Activated CD8-positive, alpha-beta memory T cell treated with anti-CD3 and anti-CD28 coated beads, Interleukin-2, amount 10 ng/mL, durations not matched to agents 7 days and 5 days (primary cell): ENCODE measurements at places on chromosomes 16 and 17. TPM values are rescaled to one million over a fixed set of nuclear protein-coding genes. Genes with fewer than 3 reads are reported as not detected.

The NUP93 gene
- total RNA-seq, result 129 TPM

GRCh38 chr17:354651-355556 lies 2.3 kb upstream of the RPH3AL start:
- H3K36me3 ChIP-seq, result peaks cover 2% of the 10 kb centered on the region
- no peak overlapping the region for H3K4me3 ChIP-seq
- H3K4me1 ChIP-seq, result no peaks in the 10 kb centered on the region
- no peaks in the 10 kb centered on the region for H3K27me3 ChIP-seq

GRCh38 chr16:1788708-1789100 lies 4.8 kb downstream of the IGFALS start:
- no peak overlapping the region for H3K27ac ChIP-seq
- no peaks in the 10 kb centered on the region for H3K27me3 ChIP-seq
- H3K4me1 ChIP-seq, result peaks cover 7% of the 10 kb centered on the region
- DNase-seq, result peak; percentile 38

DNA sequence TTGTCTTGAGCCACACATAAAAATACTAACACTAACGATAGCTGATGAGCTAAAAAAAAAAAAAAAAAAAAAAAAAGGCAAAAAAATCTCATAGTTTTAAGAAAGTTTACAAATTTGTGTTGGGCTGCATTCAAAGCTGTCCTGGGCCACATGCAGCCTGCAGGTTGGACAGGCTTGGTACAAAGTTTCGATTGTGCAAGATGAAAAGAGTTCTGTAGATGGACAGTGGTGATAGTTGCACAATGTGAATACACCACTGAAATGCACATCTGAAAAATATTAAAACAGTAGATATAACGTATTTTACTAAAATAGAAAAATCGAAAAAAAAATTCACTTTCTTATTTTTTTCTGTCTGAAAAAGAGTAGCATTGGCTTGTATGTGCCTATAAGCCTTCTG lies 42.9 kb downstream of the AMFR start:
- H3K4me3 ChIP-seq, result no peak overlapping the region
- H3K27ac ChIP-seq, result no peak overlapping the region
- no peaks in the 10 kb centered on the region for H3K4me1 ChIP-seq
- DNase-seq, result no peak

DNA sequence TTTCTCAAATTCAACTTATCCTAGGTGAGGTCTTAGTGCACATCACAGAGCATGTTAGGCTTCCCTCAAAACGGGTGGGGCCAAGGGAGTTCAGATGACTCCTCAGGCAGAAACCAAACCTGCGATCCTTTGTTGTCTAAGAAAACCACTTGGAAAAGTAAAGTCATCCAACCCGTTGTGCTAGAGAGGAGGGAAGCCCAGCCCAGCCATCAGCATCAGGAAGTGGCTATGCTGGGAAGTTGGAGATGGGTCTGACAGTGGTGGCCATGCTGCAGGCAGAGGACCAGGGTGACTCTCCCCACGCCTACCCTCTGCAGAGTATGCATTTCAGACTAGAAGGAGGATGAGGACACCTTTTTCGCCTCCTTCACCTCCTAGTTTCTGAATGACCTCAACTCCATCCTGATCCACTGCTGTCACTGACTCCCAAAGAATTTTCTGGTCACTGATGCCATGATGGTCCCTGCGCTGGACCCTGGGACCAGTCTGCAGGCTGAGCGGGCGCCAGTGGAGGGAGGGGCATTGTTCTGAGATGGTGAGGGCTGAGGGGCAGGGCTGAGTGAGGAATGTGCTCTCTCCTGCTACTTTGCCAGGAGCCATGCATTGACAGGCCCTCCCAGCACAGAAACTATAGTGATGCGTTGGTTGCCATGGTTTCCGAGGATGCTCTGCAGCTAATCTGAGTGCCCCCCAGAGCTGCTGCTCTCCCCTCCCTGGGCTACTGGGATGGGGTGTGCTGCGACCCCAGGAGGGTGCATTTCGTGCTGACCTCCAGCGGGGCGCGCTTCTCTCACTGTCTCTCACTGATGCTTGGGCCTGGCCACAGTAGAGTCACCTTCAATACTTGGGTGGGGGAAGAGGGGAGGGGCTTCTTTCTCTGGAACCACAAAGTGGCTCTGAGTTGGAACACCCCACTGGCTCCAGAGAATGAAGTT lies 20.4 kb downstream of the ALOX12B start:
- no peak overlapping the region for H3K4me3 ChIP-seq
- peaks cover 57% of the 10 kb centered on the region for H3K27me3 ChIP-seq
- H3K27ac ChIP-seq, result no peak overlapping the region
- DNase-seq, result no peak
- H3K4me1 ChIP-seq, result peaks cover 2% of the 10 kb centered on the region
- no peaks in the 10 kb centered on the region for H3K36me3 ChIP-seq
